ENCODE measurements at places on chromosomes 2 and 18.
A peak's percentile ranks its signal among the peaks of the same experiment; 100 is the strongest.

DNA sequence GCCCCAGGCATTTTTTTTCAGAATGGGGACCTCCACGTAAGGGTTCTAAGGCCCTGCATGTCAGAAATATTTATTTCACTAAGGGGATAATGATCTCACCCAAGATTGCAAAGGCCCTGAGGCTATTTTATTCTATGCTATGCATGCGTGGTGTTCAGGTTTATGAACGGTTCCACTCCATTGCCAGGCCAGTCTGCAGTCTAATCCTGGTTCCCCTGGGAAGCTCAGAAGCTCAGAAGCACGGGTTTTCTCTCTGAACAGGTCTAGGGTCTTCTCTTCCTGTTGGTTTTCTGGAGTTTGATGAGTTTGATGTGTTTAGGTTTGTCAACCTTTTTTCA, 256.4 kb upstream of the PXDN start:
- no peak for DNase-seq
- H3K27me3 ChIP-seq: no peaks in the 10 kb centered on the region
- H3K4me3 ChIP-seq: no peak overlapping the region
- H3K4me1 ChIP-seq: peaks cover 5% of the 10 kb centered on the region
- no peak overlapping the region for H3K27ac ChIP-seq

DNA sequence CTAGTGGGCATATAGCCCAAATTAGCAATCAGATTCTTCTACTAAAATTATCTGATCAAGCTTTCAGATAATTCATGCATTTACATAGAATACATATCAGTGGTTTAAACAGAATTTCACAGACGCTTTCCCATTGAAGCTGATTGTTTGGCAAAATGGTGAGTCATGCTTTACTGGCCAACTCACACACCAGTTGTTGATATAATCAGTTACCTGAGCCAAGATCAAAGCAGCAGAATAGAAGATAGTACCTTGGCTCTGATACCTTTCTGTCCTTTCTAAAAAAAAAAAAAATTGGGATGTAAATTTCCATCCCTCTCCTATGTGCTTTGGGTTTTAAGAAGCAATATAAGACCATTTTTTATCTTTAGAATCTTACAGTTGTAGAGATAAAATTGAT, 178.0 kb downstream of the MCFD2 start:
- no peak overlapping the region for H3K27ac ChIP-seq
- H3K27me3 ChIP-seq: no peaks in the 10 kb centered on the region
- no peak overlapping the region for H3K4me3 ChIP-seq

GRCh38 chr2:209582281-209582680, 158.4 kb downstream of the MAP2 start:
- H3K27me3 ChIP-seq: no peaks in the 10 kb centered on the region
- no peaks in the 10 kb centered on the region for H3K36me3 ChIP-seq

GRCh38 chr2:173150087-173150486, 74.4 kb downstream of the MAP3K20 start:
- no peak overlapping the region for H3K27ac ChIP-seq
- H3K4me1 ChIP-seq: no peaks in the 10 kb centered on the region
- peak; percentile 86 for DNase-seq
- H3K36me3 ChIP-seq: peaks cover 3% of the 10 kb centered on the region
- H3K27me3 ChIP-seq: no peaks in the 10 kb centered on the region

DNA sequence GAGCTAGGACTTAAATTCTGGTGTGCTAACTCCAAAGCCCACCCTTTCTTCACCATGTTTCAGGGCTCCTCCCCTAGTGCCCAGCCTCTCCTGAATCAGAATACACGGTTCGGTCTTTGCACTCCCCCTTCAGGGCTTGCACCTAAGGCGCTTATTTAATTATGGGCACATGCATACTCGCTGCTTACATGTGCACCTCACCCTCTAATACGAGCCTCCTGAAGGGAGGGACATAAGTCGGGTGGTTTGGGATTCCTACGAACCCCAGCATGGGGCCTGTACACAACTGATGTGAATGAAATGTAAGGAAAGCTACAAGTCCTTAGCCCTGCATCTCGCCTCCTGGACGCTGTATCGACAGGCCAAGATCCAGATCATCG, 435 bp downstream of the IFT172 start:
- peak overlapping the region; percentile 81 for H3K4me3 ChIP-seq
- no peaks in the 10 kb centered on the region for H3K27me3 ChIP-seq
- peaks cover 35% of the 10 kb centered on the region for H3K36me3 ChIP-seq
- H3K4me1 ChIP-seq: peaks cover 9% of the 10 kb centered on the region
- DNase-seq: peak; percentile 51

GRCh38 chr2:234174742-234175141, 124.2 kb downstream of the SPP2 start:
- no peak overlapping the region for H3K4me3 ChIP-seq
- no peak for DNase-seq
- H3K27ac ChIP-seq: no peak overlapping the region
- no peaks in the 10 kb centered on the region for H3K27me3 ChIP-seq
- no peaks in the 10 kb centered on the region for H3K36me3 ChIP-seq

GRCh38 chr2:151637271-151637781, 97.0 kb downstream of the NEB start:
- H3K36me3 ChIP-seq: no peaks in the 10 kb centered on the region
- H3K27ac ChIP-seq: no peak overlapping the region
- H3K4me1 ChIP-seq: peaks cover 3% of the 10 kb centered on the region
- DNase-seq: no peak
- H3K4me3 ChIP-seq: no peak overlapping the region

DNA sequence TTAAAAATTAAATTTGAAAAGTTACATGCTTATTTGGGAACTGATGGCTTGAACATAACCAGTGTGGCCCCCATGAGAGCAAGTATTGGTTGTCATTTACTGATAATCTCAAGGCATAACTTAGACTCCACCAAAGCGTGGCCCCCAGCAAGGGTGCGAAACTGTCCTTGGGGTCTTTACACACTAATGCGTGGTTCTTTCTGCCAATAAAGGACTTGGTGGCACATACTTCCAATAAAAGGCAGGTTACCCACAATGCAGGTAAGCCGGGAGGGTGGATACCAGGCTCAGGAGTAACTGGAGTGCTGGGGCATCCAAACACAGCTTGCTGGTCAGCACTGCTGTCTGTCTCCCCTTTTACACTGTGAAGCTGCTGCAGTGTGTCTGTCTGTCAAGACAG, 278.2 kb upstream of the NCKAP5 start:
- no peak overlapping the region for H3K4me3 ChIP-seq
- no peak for DNase-seq
- H3K27ac ChIP-seq: no peak overlapping the region
- H3K27me3 ChIP-seq: no peaks in the 10 kb centered on the region
- H3K4me1 ChIP-seq: peaks cover 8% of the 10 kb centered on the region
- H3K36me3 ChIP-seq: no peaks in the 10 kb centered on the region

DNA sequence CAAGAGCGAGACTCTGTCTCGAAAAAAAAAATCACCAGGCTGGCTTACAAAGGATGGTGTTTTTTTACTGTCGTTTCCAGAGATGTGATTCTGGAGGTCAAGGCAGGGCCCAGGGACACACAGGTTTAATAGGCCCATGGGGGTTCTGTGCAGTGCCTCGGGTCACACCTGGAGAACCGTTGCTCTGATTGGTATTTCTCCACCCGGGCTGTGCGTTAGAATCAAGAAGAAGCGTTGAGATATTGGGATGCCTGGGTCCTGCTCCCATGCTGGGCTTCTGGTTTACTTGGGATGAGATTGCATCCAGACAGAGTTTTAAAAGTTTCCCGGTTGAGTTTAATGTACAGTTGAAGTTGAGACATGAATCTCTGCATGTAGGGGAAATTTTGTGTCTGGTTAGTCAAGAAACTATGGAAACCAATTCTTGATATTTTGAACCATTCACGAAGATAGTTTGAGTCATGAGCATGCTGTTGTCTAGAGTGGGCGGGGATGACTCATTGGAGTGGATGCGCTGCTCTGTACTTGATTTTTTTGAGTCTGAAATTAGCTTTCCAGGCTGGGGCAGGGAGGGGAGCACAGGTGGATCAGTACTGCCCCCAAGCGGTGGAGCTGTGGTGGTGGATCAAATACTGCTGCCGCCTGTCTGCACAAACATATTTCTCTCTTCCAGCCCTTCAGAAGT, 50.1 kb downstream of the GREB1 start:
- H3K4me3 ChIP-seq: no peak overlapping the region
- no peak overlapping the region for H3K27ac ChIP-seq
- H3K36me3 ChIP-seq: no peaks in the 10 kb centered on the region
- H3K4me1 ChIP-seq: peaks cover 1% of the 10 kb centered on the region

GRCh38 chr2:66839551-66840320, 404.8 kb downstream of the MEIS1 start:
- peaks cover 1% of the 10 kb centered on the region for H3K4me1 ChIP-seq
- peak; percentile 99 for DNase-seq
- no peaks in the 10 kb centered on the region for H3K27me3 ChIP-seq
- H3K27ac ChIP-seq: peak overlapping the region; percentile 99

DNA sequence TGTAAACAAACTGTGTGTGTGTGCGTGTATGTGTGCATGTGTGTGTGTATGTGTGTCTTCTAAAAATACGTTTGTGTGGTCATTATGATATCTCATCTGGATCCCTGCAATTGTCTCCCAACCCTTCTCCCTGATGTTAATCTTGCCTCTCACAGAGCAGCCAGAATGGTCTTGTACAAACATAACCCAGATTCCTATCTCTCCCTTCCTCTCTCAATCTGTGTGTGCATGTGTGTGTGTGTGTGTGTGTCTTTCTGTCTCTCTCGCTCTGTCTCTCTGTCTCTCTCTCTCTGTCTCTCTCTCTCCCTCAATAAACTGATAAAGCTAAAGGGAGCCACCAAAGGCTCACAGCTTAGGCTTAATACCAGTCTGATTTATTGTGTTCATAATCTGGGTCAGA, 210.8 kb downstream of the PAX3 start:
- H3K27ac ChIP-seq: no peak overlapping the region
- no peaks in the 10 kb centered on the region for H3K27me3 ChIP-seq
- no peaks in the 10 kb centered on the region for H3K36me3 ChIP-seq
- H3K4me1 ChIP-seq: no peaks in the 10 kb centered on the region
- peak; percentile 2 for DNase-seq

- H3K27me3 ChIP-seq: no peaks in the 10 kb centered on the region
- DNase-seq: no peak
- no peaks in the 10 kb centered on the region for H3K36me3 ChIP-seq
These were observed 563.4 kb upstream of the POU3F3 start for GRCh38 chr2:104290566-104290891.

DNA sequence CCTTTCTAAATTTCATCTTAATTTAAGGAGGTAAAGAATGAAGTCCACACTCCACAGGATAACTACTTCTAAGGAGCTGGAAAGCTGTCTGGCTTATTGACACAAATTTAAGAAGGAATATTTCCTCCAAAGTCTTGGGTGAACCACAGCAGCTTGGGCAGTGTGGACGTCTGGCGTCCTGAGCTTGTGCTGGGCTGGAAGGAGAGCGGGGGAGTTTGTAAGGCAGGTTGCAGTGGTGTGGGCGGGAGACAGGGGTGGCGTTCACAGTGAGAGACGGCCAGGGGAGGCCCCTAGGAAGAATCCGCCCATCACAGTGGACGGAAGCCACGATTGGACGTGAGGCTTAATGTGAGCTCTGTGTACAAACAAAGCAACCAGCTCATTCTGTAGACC, 25.7 kb downstream of the ADI1 start:
- H3K4me1 ChIP-seq: peaks cover 18% of the 10 kb centered on the region
- no peaks in the 10 kb centered on the region for H3K27me3 ChIP-seq
- peaks cover 14% of the 10 kb centered on the region for H3K36me3 ChIP-seq
- H3K27ac ChIP-seq: peak overlapping the region; percentile 31
- peak overlapping the region; percentile 49 for H3K4me3 ChIP-seq
- no peak for DNase-seq

- H3K4me3 ChIP-seq: no peak overlapping the region
- H3K27ac ChIP-seq: no peak overlapping the region
- no peak for DNase-seq
- H3K4me1 ChIP-seq: no peaks in the 10 kb centered on the region
These were observed 30.0 kb downstream of the EEF1B2 start for GRCh38 chr2:206189691-206190090.

DNA sequence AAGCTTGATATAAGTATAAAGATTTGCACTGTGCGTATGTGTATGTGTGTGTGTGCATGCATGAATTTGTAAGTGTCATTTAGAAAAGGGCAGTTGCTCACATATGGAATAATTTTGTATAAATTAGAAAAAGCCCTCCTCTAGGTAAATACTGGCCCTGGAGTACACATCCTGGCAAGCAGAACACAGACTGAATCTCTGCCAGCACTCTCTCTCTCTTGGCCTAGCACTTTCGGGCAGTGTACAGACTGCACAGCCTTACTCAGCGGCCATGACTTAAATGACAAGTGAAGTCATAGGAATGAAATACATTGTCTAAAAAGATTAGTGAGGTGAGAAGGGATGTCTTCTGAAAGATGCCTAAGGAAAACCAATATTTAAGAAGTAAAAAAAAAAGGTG, 214.1 kb downstream of the RDH14 start:
- H3K36me3 ChIP-seq: no peaks in the 10 kb centered on the region
- H3K27ac ChIP-seq: peak overlapping the region; percentile 39
- DNase-seq: no peak
- no peak overlapping the region for H3K4me3 ChIP-seq

DNA sequence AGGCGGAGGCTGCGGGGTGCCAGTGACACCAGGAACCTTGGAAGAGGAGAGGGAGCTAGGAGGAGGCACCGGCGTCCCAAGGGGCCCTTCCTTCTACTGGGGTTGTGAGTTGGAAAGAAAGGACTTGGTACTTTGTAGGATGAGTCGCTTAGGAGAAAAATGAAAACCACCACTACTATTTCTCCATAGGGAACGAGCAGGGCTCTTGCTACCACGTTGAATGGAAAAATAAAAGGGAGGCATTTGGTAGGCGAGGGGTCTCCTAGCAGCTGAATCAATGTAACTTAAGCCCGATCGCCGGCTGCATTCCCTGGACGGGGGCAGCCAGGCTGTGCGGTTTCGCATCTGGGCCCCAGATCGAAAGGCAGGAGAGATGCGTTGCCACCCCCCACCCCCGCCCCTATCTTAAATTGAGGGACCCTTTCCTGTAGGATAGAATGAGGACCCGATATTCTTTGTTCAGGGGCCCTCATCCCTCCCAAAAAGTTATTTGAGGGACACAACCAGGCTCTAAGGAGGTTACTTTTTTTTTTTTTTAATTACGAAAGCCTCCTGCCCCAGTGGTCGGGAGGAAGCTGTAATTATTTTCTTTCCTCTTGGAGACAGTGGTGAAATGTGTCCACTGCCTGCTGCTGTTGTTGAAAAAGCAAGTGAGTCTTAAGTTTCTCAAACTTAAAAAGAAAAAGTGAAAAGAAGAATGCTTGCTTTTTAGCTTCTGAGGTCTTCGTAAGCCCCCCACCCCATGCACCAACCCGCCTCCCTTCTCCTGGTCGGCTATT, 1.3 kb downstream of the IGFBP2 start:
- H3K36me3 ChIP-seq: no peaks in the 10 kb centered on the region
- peak; percentile 36 for DNase-seq
- H3K4me3 ChIP-seq: peak overlapping the region; percentile 83
- peak overlapping the region; percentile 89 for H3K27ac ChIP-seq
- no peaks in the 10 kb centered on the region for H3K27me3 ChIP-seq

DNA sequence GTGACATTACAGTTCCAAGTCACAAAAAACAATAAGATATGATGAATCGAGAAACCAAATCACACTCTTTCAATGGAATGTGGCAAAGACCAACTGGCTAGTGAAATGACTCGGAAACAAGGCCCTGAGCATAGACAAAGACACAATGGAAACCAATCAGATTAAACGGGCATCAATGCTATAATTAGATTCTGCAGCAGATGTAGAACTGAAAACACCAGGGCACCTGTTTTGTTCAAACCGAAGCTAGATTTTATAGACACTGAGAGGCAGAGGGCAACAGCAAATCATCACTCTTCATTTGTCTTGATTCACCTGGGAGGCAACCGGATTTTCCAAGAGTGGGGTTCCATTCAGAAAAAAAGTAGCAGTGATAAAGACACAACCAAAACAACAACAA, 92.8 kb upstream of the BARD1 start:
- no peak for DNase-seq
- H3K4me1 ChIP-seq: no peaks in the 10 kb centered on the region
- no peak overlapping the region for H3K27ac ChIP-seq
- no peaks in the 10 kb centered on the region for H3K27me3 ChIP-seq
- no peaks in the 10 kb centered on the region for H3K36me3 ChIP-seq
- H3K4me3 ChIP-seq: no peak overlapping the region
